T-helper 1 cell treated with Interleukin-12 subunit alpha and Interleukin-12 subunit beta and Interleukin-4 antibody, amounts not matched to agents 30 ng/mL and 1 ng/mL, for 36 hours (primary cell): ENCODE measurements at places on chromosomes 4 and X. TPM values are rescaled to one million over a fixed set of nuclear protein-coding genes. Genes with fewer than 3 reads are reported as not detected.

Gene MTTP
- 0.07 TPM in 1 of 2 replicates, not detected in the other for total RNA-seq

Gene ITGB1BP2
- total RNA-seq = 5.3 and 6.2 TPM in 2 replicates

Gene BCLAF3
- total RNA-seq = 7.7 and 8.7 TPM in 2 replicates

Gene TBC1D9
- total RNA-seq = 0.02 TPM in 1 of 2 replicates, not detected in the other

Gene NUDT11
- 0.71 and 1.2 TPM in 2 replicates for total RNA-seq

Gene NEIL3
- total RNA-seq = 20.2 TPM in 2 replicates

Gene EXOC1L
- total RNA-seq = not detected in 2 replicates

Gene GLRA2
- not detected in 2 replicates for total RNA-seq

Gene TENM3
- total RNA-seq = 0.02 TPM in 1 of 2 replicates, not detected in the other

Gene GPRASP3
- 0.93 and 2.1 TPM in 2 replicates for total RNA-seq

Gene NELFA
- 37.8 and 39.2 TPM in 2 replicates for total RNA-seq

Gene CLDN22
- not detected in 2 replicates for total RNA-seq

Gene STBD1
- total RNA-seq = 1.9 and 2.3 TPM in 2 replicates

Gene ANKRD37
- total RNA-seq = 9.4 and 10.1 TPM in 2 replicates

Gene GUCY2F
- not detected in 2 replicates for total RNA-seq

Gene SSX4
- not detected in 2 replicates for total RNA-seq

Gene DCAF8L2
- not detected in 2 replicates for total RNA-seq

Gene RBM46
- total RNA-seq = not detected in 2 replicates

Gene XG
- total RNA-seq = 0.12 and 0.95 TPM in 2 replicates

Gene FAM9A
- total RNA-seq = not detected in 2 replicates

Gene HCCS
- total RNA-seq = 20.3 and 23.1 TPM in 2 replicates

Gene ERCC6L
- 6.5 and 7.1 TPM in 2 replicates for total RNA-seq

Gene STK32B
- total RNA-seq = not detected in 2 replicates

Gene ZCCHC12
- not detected in 2 replicates for total RNA-seq

Gene TAPT1
- 34.0 and 46.4 TPM in 2 replicates for total RNA-seq

Gene NLGN3
- 2.3 and 3.1 TPM in 2 replicates for total RNA-seq

Gene TRAM1L1
- total RNA-seq = not detected in 2 replicates

Gene ASB12
- total RNA-seq = not detected in 2 replicates

Gene GAB1
- total RNA-seq = 0.34 and 0.39 TPM in 2 replicates

Gene INPP4B
- total RNA-seq = 23.7 and 27.0 TPM in 2 replicates

Gene FAM47E
- total RNA-seq = not detected in 2 replicates

Gene LDB2
- total RNA-seq = not detected in 2 replicates

Gene HCFC1
- 107 and 111 TPM in 2 replicates for total RNA-seq

Gene PPA2
- total RNA-seq = 51.2 and 51.3 TPM in 2 replicates

Gene UCP1
- not detected in 2 replicates for total RNA-seq
